ENCODE measurements at places on chromosomes 7 and 10. TPM values are rescaled to one million over a fixed set of nuclear protein-coding genes. Genes with fewer than 3 reads are reported as not detected.
A peak's percentile ranks its signal among the peaks of the same experiment; 100 is the strongest.

Gene CDK6
- total RNA-seq = 6.9 TPM

DNA sequence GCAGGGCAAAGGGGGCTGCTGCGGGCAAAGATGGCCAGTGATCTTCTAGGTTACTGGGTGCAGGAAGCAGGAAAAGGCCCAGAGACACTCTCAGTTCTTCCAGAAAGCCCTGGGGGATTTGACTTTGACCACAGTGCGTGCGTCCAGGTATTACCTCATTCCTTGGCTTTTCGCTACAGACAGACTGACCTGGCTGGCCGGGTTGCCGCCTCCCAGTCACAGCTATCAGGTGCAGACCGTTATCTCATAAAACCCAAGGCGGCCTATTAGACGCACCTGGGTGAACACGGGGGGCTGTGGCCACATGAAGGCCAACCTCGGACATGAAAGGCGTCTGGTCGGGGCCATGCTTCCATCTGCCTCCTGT is 80.3 kb downstream of the FOXL3 start:
- no peak for DNase-seq

GRCh38 chr7:47574482-47575329 is 7.2 kb downstream of the TNS3 start:
- DNase-seq = peak; percentile 48

DNA sequence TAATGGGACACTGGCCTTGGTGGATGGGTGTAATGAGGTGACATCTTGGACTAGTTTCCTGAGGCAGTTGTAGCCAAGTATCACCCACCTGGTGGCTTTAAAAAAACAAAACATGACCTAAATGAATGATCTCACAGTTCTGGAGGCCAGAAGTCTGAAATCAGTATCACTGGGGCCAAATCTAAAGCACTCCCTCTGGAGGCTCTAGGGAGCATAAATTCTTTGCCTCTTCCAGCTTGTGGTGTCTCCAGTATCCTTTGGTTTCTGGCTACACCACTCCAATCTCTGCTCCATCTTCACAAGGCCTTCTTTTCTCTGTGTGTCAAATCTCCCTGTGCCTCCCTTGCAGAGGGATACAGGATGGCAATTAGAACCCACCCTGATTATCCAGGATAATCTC is 342.9 kb downstream of the CALN1 start:
- no peak for DNase-seq

GRCh38 chr7:142381727-142382390 is 124.0 kb upstream of the PRSS58 start:
- no peak for DNase-seq
